ENCODE measurements at places on chromosomes 7 and 10.
A peak's percentile ranks its signal among the peaks of the same experiment; 100 is the strongest.

DNA sequence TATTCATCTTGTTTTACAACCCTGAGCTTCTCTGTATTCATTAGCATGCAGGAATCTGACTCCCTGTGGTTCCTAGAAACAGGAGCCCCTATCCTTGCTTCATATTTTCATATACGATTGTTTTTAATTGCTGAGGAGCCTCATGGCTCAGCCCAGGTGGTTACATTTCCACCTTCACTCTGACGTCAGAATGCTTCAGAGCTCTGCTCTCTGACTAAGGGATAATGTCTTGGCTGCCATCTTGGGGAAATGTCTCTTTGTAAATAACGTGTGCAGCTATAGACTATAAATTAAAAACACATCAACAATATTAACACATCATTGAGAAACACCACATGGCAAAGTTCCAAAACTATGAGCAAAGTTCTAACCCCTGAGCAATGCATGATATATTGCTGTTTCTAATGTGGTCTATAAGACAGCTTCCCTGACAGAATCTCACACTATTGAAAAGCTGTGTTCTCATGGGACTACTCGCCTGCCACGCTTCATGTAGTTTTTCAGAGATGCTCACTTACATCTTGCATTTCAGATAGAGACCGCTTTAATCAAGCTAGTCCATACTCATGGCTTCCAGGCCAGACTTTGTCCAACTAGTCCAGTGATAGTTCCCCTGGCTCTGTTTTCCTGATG lies 227.0 kb downstream of the SORCS3 start:
- DNase-seq = no peak

DNA sequence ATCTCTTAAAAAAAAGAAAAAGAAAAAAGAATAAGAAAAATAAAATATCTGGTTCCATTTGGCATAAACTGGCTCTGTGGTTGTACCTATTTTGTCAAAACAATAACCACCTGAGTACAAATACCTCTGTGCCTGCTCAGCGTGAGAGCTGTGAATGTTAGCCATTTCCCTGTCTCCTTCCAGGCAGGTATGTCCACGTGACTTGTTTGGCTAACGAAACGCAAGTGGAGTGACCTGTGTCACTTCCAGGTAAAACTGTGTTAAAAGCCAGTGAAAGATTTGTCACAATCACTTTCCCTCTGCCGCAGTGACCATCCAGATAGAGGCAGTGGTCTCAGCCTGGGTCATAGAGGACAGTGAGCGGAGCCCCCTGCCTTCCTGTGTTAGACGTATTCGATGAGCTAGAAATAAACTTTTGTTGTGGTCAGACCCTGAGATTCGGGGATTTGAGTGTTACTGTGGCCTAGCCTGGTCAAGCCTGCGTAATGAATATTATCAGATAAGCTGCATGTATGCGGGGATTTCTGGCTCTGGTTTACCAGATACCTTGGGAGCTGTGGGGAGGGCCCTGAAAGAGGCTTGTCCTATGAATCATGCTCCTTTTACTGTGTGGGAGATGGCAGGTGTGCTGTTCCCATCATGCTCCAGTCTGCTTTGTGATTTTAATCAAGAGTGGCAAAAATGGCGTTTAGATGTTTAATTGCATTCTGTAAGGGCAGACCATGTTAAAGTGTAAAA lies 3.8 kb downstream of the PTER start:
- no peak for DNase-seq

DNA sequence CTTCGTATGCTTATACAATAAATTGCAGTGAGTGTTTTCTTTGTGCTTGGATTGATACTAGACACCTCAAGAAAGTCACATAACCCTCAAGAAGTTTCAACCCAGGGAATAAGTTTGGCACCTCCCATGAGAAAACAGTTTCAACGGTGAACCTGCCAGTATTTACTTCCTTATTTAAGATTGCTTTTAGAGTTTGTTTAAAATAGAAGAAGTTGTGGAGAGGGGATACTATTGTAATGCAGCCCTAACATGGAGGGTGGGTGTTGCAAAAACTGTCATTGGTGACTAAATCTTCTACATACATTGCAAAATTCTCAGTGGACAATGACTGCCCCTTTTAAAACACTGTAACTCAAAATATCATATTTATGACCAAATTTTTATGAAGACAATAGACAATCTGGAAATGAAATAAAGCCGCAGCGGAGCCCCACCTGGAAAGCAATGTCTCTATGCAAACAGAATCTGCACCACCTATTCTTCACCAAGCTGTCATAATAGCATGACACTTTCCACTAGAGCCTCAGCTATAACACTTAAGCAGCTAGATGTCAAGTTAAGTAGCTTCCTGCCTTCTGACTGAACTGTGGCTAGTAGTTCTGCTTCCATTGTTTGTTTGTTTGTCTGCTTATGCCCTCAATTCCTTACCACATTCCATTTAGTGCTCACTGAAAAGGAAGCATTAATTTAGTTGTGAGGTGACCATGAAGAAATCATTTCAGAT lies 98.2 kb downstream of the MDFIC start:
- DNase-seq = peak; percentile 81

- DNase-seq = peak; percentile 62
Measured at GRCh38 chr10:77160679-77161078, 476.9 kb downstream of the KCNMA1 start.

- no peak for DNase-seq
Measured at GRCh38 chr7:129853661-129854268, 99.0 kb downstream of the UBE2H start.

DNA sequence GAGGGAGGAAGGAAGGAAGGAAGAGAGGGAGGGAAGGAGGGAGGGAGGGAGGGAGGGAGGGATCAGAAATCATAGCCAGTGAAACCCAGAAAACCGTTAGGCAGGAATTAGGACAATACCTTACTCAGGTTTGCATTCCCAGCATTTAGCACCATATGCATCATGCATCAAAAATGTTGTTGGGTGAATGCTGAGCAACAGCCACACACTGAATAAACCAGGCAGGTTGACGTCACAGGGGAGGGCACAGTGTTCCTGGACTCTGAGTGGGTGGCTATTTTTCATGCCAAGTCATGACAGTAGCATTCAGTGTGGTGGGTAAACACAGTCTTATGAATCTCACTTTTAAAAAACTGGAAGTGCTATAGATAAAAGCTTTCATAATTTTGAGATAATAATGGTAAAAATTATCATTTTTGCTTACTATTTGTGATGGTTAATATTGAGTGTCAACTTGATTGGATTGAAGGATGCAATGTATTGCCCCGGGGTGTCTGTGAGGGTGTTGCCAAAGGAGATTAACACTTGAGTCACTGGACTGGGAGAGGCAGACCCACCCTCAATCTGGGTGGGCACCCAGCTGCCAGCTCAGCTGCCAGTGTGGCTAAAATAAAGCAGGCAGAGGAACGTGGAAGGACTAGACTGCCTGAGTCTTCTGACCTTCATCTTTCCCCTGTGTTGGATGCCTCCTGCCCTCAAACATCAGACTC lies 199.1 kb upstream of the PRKCQ start:
- DNase-seq = no peak

GRCh38 chr7:43456200-43456599 lies 126.7 kb upstream of the STK17A start:
- DNase-seq = no peak

GRCh38 chr10:60663850-60664249 lies 114.4 kb upstream of the CDK1 start:
- peak; percentile 58 for DNase-seq

DNA sequence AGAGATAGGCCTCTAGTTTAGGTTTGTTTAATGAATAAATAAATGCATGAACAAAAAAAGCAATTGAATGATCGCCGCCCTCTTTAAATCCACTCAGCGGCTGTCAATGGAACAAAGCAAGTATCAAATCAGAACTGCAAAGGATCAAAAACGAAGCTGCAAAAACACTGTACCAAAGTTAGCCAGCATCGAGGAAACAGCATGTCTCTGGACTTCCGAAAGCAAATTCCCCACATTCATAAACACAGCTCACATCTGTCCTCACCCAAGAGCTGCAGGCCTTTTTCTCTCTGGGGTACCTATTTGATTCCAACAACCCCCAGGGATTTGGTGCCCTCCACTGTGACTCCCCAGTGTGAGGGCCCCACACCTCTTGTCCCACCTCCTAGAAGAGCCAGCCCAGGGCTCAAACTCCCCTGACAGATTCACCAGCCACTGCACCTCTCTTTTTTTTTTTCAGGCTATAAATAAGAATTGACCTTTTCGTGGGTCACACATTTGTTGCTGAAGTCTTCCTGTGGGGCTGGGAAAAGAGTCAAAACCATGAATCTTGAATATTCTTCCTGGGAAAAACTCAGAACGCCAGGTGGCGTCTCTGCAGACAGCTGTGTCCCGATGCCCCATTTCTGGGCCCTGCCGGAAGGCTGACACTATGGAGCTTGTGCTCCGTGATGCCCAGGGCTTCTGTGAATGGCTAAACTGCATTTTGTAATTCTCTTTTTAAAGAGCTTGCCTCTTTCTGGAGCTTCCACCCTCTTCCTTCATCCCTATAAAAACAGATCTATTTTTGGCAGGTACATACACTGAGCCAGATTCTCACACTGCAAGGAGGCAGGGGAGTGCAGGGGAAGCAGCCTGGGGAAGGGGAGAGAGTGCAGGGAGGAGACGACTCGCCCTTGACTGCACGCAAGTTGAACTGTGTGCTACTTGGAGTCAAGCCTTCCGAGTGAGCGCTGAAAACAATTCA lies 51.7 kb downstream of the HSPA12A start:
- DNase-seq = no peak

GRCh38 chr7:142328551-142328950 lies 70.7 kb upstream of the PRSS58 start:
- no peak for DNase-seq

- no peak for DNase-seq
Measured at GRCh38 chr10:119177708-119178371, 772 bp downstream of the PRDX3 start.

GRCh38 chr7:107234436-107234835 lies 65.6 kb downstream of the HBP1 start:
- DNase-seq = no peak

GRCh38 chr7:140364819-140365218 lies 33.5 kb downstream of the SLC37A3 start:
- peak; percentile 15 for DNase-seq

GRCh38 chr10:24825551-24825950 lies 101.9 kb upstream of the ARHGAP21 start:
- DNase-seq = no peak

GRCh38 chr10:81036257-81036656 lies 498.6 kb downstream of the SH2D4B start:
- DNase-seq = no peak

DNA sequence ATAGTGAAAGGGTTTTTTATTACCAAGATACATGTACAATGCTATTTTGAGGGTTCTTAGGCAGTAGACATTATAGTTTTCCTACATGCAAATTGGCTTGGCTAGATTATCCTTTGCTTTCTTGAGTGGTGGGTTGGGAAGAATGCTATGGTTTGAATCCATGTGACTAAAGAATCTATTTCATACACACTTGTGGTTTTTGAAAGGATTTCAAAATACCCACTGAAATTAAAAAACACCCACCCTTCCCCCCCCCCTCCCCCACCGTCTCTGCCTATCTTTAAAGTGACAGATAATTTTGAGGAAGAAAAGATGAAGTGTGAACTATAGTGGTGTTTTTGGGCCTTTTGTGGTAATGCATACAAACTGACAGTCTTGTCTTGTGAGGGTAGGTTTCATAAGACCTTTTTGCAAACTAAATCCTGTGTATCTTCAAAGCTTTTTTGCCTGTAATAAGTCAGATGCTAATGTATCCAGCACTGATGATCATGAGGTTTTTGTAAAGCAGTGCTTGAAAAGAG lies 90.9 kb downstream of the TPST1 start:
- DNase-seq = no peak

DNA sequence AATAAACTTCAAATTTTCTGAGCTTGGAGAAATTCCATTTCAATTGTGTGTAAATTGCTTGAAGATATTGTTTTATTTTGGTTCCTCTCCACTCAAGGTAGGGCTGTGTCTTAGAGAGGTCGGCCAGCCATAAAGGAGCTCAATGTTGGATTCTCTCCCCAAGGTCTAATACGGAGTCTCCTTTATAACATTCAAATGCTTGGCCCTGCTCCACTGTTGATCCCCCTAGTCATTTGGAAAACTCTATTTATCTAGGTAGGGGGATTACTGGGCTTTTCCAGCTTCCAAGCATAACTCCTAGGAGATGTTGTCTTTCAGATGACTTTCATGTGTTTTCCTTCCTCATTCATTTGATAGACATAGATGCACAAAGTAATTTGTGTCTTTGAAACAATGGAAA lies 170.9 kb downstream of the LRMDA start:
- DNase-seq = no peak

- no peak for DNase-seq
Measured at GRCh38 chr7:147833557-147833956, 757.0 kb upstream of the C7orf33 start.

All from NCI-H187 treated with DMSO at 0.1 percent for 48 hours (cell line).